ENCODE measurements at places on chromosomes 5 and 9.

GRCh38 chr9:28981129-28981528 lies 1407.8 kb upstream of the C9orf72 start:
- no peak for DNase-seq

GRCh38 chr5:59923465-59923864 lies 29.9 kb upstream of the PDE4D start:
- DNase-seq, result peak; percentile 29

- no peak for DNase-seq
These were observed 2.1 kb downstream of the RIC1 start for GRCh38 chr9:5631026-5631425.

GRCh38 chr5:127412698-127413097 lies 104.7 kb upstream of the PRRC1 start:
- DNase-seq, result no peak

- DNase-seq, result no peak
These were observed 66.9 kb upstream of the EPB41L4A start for GRCh38 chr5:112485934-112486355.

Data from small intestine (tissue), 16 donors.